ENCODE measurements at places on chromosomes 13 and 19.

DNA sequence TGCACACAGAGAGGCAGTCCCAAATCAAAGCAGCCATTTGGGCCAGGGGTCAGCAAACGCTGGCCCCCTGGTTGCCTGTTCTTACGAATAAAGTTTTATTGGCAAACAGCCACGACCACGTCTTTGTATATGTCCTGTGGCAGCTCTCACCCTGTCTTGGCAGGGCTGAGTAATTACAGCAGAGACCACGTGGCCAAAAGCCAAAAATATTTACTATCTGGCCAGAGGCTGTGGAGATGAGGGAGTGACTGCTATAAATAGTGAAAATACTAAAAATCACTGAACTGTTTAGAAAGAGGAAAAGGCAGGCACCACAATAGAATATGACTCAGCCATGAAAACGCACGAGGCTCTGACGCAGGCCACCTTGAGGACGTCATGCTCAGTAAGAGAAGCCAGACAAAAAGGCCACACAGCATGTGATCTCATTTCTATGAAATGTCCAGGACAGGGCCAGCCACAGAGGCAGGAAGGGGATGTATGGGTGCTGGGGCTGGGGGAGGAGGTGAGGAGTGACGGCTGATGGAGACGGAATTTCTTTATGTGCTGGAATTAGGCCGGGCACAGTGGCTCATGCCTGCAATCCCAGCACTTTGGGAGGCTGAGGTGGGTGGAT is 29.4 kb downstream of the SMIM24 start:
- no peak for DNase-seq

GRCh38 chr13:26914624-26915023 is 154.0 kb upstream of the GPR12 start:
- no peak for DNase-seq

DNA sequence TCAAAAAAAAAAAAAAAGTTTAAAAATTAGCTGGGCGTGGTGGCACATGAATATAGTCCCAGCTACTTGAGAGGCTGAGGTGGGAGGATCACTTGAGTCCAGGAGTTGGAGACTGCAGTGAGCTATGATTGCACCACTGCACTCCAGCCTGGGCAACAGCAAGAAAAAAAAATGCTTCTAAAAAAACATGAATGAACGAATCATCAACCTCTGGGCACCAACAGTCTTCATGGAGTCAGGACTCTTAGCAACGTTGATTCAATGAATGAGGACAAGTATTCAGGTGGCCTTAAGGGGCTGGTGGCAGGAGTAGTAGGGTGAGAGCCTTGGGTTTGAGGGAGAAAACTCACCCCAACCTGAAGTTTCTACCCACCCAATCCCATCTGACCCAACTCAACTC is 20.6 kb upstream of the OLFM2 start:
- no peak for DNase-seq

- no peak for DNase-seq
These were observed 427.1 kb upstream of the PRR20A start for GRCh38 chr13:56713656-56714055.

DNA sequence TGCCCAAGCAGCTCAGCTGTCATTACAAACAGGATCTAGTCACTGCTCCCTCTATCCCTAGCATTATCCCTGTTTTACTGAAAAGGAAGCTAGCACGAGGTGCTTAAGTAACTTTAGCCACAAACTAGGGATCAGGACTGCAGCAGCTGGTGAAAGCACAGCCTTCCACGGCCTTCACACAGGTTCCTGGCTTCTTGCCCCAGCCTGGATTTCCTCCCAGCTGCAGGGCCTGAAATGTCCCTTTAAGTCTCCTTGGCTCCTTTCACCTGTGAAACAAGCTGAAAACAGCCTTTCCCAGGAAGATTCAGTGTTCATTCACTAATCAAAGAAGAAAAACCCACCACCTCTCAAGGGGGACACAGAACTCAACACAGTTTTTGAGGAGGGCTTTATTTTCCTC is 754.5 kb downstream of the DIAPH3 start:
- DNase-seq: no peak

DNA sequence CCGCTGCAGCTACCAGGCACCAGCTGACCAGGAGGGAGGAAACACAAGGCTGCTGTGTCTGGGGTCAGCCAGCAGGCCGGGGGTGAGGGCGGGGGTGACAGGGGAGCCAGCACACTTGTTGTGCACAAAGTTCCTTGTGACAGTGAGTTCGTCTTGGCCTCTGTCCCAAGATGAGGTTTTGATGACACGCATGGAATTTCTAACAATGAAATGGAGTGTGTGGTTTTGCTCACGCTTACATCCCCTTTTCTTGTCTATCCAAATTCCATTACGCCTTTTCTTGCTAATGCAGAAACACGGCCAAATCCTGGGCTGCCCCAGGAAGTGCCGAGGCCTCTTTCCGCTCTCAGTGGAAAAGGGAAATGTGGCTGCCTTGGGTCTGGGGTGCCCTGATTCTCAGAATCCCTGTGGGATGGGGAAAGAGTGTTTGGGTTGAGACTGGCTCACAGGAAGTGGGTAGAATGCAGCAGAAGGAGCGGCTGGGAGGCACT is 73.8 kb downstream of the GADD45B start:
- no peak for DNase-seq

Data from stimulated activated CD8-positive, alpha-beta memory T cell treated with anti-CD3 and anti-CD28 coated beads, Interleukin-4, amount 100 ng/mL, for 1 hour (primary cell).